NCI-H1436 (cell line): ENCODE measurements at places on chromosomes 16 and 17.
A peak's percentile ranks its signal among the peaks of the same experiment; 100 is the strongest.

DNA sequence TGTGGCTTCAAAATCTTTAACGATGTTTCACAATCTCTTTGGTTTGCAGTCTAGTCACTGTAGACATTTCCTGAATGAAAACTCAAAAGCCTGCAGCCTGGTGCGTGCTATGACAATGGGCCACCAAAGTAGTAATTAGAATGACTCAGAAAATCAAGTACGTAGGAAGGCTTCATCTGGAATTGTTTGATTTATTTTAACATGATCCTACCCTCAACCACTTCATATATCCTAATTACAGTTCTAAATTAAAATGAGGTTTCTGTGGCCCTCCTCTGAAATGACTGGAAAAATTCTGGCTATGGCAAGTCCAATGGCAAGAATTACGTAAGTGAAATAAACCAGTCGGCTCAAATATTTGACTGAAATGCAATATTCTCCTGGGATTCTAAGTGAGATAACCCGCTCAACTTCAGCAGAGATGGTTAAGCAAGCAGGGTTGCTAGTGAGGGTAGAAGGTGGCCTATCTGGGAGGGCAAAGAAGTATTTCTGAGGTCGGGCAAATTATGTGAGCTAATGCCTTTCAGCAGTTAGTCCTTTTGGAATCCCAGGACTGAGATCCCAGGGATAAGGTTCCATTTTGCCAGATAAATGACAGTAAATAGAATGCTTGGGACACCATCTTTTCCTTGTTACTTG, 145.6 kb upstream of the MYOCD start:
- no peak for DNase-seq

DNA sequence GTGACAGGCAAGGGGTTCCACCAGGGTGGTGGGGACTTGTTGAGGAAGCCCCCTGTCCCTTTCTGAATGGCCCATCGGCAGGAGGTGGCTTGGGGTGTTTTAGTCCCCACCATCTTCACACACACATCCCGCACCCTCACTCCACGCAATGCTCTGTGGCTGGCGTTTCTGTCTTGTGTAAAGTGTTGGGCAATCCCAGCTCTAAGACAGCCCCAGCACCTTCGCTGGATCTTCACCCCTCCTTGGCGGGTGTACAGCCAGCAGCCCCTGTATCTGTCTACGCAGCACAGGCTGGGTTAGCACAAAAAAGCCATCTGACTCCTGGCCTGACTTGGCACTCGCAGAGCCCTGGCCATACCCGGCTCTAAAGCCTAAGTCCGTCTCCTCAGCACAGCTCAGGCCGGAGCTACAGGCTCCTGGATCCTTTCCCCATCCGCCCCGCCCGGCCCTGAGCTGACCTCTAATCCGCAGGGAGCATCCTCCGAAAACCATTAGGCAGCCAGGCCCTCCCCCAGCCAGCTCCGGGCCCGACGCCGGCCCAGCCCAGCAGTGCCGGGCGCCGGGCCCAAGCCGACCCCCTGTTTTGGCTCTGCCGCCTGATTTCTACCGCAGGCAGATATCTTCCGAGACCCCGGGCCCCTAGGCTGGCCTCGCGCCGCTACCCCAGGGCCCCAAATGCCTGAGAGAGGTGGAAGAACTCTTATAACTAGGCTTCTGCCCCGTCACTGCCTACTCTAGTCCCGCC, 42.4 kb upstream of the TAC4 start:
- DNase-seq, result no peak

DNA sequence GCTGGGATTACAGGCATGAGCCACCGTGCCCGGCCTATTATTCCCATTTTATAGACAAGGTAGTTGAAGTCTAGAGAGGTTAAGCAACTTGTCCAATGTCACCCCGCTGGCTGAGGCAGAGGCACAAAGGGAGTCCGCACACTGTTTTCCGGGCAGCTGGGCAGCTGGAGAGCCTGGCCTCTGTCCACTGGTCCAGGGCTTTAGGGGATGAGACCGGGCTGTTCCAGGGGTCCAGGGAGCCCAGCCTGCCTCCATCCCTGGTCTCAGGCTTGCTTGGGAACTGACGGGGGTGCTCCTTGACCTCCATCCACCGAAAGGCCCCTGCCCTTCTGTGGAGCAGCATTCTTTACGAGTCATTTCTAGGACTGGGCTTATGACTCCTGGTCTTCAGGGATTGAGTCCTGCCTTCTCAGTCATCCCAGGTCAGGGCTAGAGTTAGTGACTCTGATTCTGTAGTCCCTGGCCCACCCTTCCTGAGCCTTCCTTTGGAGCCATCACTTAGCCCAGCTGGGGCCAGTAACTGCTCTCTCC, 37.5 kb downstream of the SOCS3 start:
- no peak for DNase-seq

- DNase-seq, result no peak
Observed at GRCh38 chr16:79097771-79098170, 502.8 kb downstream of the MAF start.

DNA sequence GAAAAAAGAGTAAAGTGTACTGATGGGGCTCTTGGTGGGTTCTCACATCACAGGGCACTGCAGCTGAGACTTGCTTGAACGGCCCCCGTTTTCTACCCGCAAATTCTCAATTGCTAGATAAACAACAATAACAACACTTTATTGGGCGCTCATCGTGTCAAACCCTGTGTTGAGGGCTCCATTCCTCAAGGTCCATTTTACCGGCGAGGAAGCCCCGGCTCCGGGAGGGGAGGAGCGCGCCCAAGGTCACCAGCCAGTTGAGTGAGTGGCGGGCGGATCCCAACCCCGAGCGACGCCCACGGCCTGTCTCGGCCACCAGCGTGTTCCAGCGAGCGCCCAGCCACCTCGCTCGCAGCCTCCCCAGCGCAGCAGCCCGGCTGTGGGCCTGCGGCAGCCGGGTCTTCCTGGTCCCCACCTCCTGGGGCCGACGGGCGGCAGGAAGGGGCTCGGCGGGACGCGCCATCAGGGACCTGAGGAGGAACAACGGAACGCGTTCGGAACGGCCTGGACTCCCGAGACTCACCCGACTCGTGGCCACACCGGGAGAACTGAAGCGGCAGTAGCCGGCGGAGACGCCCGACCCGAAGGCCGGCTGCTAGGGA, 373 bp downstream of the CMC2 start:
- no peak for DNase-seq

DNA sequence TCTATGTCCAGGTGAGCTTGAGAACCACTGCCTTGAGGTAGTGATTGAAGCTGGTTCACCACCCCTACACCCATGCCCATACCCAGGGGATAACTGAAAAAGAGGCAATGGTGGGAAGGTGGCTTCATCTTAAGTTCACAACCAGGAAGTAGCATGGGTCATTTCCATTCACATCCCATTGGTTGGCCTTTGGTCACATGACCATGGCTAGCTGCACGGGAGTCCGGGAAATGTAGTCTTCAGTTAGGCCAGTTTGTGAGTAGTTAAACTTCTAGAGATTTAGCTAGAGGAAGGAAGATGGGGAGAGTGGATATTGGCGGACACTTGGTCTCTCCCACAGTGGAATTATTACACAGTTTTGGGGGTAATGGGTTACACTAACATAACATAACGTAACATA, 92.9 kb downstream of the RGS9 start:
- no peak for DNase-seq

- DNase-seq, result peak; percentile 30
Observed at GRCh38 chr17:44997733-44998520, 29.8 kb upstream of the C1QL1 start.

DNA sequence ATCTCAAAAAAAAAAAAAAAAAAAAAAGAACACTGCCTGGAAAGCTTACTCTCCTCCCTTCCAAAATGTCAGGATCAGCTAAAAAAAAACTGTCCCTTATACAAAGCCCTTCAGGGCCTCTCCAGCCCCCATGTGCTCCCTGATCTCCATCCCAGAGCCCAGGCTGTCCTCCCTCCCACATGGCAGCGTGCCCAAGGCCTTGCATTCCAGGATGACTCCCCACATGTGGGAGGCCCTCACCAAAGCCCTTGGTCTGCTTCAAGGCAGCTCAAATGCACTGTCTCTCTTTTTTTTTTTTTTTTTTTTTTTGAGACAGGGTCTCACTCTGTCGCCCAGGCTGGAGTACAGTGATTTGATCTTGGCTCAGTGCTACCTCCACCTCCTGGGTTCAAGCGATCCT, 2.3 kb downstream of the FDXR start:
- DNase-seq, result no peak

DNA sequence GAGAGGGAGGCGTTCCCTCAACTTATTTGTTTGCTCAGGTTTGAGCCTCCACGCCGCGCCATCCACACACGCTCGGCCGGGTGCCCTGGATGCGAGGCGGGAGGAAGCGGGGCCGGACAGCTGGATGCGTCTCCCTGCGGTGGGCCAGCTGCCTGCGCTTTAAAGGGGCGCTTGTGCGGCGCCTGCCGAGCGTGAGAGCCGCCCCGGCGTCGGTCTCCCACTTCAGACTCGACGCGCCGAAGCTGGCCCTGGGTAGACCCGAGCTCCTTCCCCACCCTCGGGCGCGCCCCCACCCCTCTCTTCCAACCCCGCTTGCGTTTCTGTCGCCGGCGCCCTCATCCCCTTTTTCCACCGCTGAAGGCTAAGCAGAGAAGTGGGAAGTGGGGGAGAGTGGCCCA, 527 bp upstream of the CHAD start:
- no peak for DNase-seq

GRCh38 chr16:89119166-89119621, 25.5 kb downstream of the ACSF3 start:
- no peak for DNase-seq

DNA sequence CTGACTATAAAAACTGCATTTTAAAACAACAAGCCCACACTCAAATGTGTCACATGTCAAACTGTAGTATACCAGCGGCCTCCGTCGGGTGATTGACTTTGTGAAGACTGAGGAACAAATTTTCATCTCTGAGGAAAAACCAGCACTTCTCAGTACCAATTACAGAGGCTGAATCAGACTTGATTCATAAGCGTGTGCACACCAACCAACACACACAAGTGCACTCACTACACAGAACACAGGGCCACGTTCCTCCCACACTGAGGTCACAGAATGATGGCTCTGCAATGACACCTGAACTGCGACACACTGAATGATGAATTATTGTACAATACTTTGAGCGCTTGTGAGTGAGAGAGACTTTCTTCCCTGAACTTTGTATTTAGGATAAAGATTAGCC, 29.6 kb downstream of the XPO6 start:
- no peak for DNase-seq

GRCh38 chr17:14432079-14432478, 131.2 kb downstream of the HS3ST3B1 start:
- no peak for DNase-seq
